ENCODE measurements at places on chromosomes 16 and 17.
A peak's percentile ranks its signal among the peaks of the same experiment; 100 is the strongest.

GRCh38 chr17:35028531-35029262, 34.8 kb downstream of the RFFL start:
- DNase-seq = no peak

GRCh38 chr16:75007443-75007842, 8.6 kb downstream of the ZNRF1 start:
- no peak for DNase-seq

DNA sequence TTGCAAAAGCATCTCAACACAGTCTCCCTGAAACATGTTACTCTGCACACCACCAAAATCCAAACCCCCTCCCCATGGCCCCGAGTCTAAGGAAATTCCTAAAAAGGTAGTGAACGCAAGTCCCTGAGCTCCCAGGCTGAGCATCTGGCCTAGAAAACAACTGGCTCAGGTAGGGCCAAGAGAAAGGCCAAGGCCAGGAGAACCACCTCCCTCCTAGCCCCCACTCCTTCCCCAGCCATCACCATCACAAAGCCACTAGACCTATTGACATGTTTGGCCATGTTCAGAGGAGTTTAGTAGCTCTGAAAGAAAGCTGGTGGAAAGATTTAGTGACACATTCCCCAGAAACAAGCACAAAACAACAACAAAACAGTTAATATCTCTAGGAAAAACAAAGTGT, 220.0 kb upstream of the PSMD7 start:
- DNase-seq = no peak

GRCh38 chr16:28984619-28985135, at the start of gene LAT:
Gene LAT, plus strand, starts transcription at chr16:28985052. Its CDS starts 366 bp downstream, at chr16:28985418.
- peak; percentile 69 for DNase-seq

DNA sequence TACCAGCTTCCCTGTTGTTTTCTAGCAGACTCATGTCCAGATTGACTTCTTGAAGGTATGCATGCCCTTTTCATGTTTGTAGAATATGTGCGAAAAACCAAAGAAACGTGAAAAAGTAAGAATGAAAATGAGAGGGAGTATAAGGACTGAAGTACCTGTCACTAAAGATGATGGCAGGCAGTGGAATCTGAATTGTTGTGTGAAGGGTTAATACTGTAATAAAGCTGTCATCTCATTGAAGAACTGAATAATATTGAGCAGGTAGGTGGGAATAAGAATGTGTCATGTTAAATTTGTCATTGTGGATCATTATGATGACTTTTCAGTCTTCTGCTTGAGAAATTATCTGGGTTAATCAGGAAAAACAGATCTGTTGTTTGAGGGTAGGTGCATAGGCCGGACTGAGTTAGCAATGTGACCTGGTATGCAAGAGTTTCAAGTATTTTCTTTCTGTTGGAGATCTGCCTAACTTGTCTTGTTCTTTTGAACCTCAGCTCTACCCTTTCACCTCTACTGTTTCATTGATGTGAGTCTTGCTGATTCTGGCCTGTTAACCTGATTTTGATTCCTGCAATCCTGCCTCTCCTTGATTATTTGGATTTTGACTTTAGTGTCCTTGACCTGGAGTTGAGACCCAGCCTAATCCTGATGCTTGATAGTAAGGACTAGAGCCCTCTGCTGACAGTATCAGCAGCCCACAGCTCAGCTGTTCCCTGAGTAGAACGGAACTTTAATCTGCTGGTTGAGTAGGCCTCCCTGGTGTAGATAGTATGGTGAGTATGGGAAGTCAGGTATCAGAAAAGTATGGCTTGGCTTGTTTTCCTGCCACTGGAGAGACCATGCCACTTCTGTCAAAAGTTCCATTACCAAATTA, 64.6 kb downstream of the MAP2K4 start:
- DNase-seq = no peak

DNA sequence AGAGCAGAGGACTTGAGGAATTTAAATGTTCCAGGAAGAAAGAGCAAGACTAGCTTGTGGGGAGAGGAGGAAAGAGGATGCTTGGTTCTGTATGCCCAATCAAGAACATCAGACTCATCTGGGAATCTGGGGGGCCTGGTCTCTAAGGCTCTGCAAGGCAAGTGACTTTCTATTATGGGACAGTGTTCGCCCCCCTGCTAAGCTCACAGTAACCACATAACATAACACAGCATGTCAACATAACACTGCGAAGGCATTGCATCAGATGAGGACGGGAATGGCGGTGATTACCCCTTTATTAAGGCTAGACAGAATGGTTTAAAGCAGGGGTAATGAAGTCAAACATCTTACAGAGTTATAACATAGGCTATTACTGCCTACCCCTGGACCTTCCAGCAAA, 176.6 kb upstream of the IRX6 start:
- DNase-seq = no peak

DNA sequence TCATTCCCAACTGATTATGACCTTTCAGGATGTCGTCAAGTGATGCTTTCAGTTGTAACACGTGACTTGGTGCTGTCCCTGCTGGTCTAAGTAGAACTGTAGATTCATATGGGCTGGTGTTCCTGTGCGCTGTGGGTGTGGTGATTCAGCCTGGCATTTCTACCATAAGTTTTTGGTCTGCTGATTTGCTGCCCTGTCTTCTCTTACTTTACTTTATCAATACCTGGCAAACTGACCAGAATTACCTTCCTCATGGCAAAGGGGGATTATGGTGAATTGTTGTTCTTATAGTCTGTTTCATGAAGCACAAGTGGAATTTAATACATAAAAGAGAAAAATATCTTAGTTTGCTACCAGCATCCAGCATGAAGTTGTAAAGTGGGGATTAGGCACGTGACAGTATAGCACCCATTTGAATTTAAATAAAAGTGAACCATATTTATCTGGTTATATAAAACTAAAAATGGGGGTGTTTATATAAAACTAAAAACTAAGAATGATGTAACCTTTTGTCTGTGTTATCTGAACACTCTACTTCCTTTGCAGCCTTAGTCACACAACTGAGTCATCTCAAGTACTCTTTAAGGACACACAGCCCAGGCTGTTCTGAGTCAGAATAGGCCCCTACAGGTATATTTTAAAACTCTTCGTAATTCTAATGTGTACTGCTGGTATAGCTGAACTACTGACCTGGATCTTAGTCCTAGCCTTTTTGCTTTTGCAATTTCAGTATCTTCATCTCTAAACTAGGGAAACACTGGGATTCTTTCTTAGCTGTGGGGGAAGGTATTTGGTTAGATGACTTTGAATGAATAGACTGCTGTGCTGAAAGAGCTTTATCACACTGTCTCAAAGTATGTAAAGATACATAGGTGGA, 28.3 kb downstream of the TTC19 start:
- DNase-seq = peak; percentile 69

- DNase-seq = peak; percentile 79
Observed at GRCh38 chr17:74957935-74958740, 14.4 kb downstream of the HID1 start.

GRCh38 chr16:4828567-4829321, 18.3 kb downstream of the GLYR1 start:
- no peak for DNase-seq

- DNase-seq = no peak
Observed at GRCh38 chr17:14791221-14791620, 473.9 kb downstream of the PMP22 start.

GRCh38 chr16:66651965-66652364, 44.6 kb downstream of the CMTM4 start:
- DNase-seq = no peak
